ENCODE measurements at places on chromosomes 13 and 19.
A peak's percentile ranks its signal among the peaks of the same experiment; 100 is the strongest.

DNA sequence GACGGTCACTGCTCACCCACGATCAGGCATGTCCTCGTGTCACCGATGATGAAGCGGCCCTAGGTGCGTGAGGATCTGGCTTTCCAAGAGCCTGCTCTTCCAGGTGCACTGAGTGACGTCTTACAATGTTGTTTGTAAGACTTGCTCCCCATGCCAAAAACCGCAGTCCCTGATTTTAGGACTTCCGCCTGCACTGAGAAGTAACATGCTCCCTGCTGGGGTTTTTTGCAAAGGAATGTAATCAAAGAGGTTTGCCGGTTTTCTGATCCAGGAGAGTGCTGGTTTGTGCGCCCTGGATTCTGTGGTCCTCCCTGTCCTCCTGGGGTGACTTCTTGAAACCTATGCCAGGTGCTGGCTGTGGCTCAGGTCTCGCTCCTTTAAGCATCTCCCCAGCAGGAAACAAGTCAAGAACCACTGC is 38.8 kb downstream of the MYO9B start:
- DNase-seq: no peak

- DNase-seq: no peak
These were observed 119.2 kb upstream of the MLNR start for GRCh38 chr13:49100637-49101570.

GRCh38 chr19:1907563-1908363 is 2.6 kb downstream of the ADAT3 start:
- DNase-seq: no peak

GRCh38 chr19:18464646-18465045 is 26.7 kb upstream of the ISYNA1 start:
- DNase-seq: no peak

- peak; percentile 40 for DNase-seq
These were observed 49.0 kb upstream of the ZNF780A start for GRCh38 chr19:40139533-40140287.

- DNase-seq: peak; percentile 6
These were observed 32.5 kb downstream of the ZNF567 start for GRCh38 chr19:36719687-36720556.

DNA sequence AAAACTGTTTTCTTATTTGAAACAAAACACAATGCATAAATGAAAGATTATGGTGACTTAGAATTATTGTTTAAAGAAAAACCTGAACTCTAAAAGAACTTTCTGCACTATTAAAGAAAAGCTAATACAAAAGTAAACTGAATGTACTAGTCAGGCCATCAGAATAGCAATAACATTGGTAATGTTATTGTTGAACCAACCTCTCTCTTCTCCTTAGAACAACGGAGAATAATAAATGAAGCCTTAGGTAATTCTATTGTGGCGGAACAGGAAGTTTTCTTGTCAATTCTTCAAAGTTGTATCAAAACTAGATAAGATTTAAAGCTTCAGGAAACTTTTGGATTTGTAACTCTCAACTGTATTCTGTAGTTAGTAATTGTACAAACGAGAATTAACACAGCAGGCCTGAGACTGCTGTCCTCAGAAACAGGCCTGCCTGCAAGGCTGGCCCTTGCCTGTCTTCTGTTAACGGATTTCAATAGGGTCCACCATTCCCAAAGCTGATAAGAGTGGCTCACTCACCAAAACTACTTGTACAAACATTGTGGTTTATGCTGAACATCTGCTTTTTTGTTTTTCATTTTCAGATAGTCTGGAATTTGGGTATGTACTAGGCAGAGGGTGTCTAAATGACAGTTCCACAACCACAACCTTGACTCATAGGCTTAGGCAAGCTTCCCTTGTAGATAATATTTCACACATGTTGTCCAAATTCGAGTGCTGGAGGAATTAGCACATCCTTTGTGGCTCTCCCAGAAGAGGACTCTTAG is 825.8 kb downstream of the GPC5 start:
- peak; percentile 92 for DNase-seq

- DNase-seq: peak; percentile 99
These were observed 1.4 kb upstream of the RAVER1 start for GRCh38 chr19:10334588-10335351.

- DNase-seq: no peak
These were observed 36.8 kb downstream of the CAB39L start for GRCh38 chr13:49407068-49407467.

DNA sequence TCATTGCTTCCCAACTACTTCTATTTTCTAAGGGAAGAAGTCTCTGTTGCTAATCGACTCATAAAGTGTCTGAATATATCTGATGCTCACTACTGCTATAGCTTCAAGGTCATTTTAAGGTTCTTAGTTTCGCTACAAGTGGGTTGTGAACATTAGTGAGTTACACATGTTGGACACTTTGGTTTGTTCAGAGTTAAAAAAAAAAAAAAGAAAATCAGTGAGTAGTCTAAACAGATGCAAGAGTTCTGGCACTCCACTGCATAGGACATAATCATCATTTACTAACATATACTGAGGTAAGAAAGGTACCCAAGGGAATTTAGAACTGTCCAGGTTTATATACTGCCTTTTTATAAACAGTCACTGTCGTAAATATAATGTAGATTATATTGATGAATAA is 108.8 kb downstream of the KLF12 start:
- no peak for DNase-seq

- peak; percentile 78 for DNase-seq
These were observed 2.6 kb downstream of the SULT2B1 start for GRCh38 chr19:48554385-48555091.

- DNase-seq: no peak
These were observed 96.8 kb downstream of the KDM4B start for GRCh38 chr19:5065663-5066093.

DNA sequence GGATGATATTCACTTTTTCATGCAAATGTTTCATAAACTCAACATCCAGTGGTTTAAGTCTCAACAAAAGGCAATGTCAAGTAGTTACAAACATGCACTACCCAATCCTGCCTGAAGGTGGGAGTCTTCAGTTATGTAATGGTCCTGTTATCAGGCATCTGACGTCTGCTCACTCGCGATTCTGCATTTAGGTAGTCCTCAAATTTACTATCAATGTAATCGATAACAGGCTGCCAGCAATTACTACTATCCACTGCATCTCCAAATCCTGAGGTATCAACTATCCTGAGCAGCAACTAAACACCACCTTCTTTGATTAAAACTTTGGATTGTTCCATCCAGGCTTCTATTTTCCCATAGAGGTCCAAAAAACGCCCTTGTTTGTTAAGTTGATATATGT is 51.2 kb downstream of the NLRP12 start:
- DNase-seq: peak; percentile 66

GRCh38 chr13:113046883-113047244 is 58.7 kb upstream of the F7 start:
- DNase-seq: no peak

DNA sequence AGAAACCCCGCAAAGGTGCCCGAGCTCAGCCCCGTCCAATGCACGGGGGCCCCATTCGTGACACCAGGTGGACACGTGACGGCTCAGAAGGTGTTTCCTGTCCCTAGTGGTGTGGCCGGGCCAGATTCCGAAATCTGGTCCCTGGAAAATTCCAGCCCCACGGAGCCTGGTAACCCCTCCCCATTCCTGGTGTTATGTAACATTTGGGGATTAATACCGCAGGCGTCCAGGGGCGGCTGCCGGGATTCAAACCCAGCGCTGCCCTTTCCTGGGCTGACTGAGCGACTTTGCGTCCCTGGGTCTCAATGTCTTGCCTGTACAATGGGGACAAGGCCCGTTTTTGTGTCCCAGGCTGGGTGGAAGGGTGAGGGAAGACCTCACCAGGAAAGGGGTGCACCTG is 1.0 kb upstream of the PLK5 start:
- no peak for DNase-seq

DNA sequence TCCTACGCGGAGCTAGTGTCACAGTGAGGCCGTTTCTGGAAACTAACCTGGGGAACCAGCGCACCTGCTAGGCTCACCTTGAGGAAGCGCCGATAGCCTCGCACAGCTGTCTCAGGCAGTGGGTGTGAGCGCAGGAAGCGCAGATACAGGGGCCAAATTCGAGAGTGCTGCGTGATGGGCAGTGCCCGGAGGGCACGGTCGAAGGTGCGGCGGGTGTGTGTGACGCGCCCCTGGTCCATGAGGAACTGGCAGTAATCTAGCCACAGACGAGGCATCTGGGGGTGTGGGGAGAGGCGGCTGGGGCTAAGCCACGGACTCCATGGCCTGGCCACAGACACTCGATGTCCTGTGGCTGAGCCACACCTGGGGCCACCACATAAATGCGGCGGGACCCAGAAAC is 2.2 kb downstream of the XAB2 start:
- no peak for DNase-seq

GRCh38 chr19:53907193-53907581 is 1.9 kb upstream of the CACNG7 start:
- no peak for DNase-seq

DNA sequence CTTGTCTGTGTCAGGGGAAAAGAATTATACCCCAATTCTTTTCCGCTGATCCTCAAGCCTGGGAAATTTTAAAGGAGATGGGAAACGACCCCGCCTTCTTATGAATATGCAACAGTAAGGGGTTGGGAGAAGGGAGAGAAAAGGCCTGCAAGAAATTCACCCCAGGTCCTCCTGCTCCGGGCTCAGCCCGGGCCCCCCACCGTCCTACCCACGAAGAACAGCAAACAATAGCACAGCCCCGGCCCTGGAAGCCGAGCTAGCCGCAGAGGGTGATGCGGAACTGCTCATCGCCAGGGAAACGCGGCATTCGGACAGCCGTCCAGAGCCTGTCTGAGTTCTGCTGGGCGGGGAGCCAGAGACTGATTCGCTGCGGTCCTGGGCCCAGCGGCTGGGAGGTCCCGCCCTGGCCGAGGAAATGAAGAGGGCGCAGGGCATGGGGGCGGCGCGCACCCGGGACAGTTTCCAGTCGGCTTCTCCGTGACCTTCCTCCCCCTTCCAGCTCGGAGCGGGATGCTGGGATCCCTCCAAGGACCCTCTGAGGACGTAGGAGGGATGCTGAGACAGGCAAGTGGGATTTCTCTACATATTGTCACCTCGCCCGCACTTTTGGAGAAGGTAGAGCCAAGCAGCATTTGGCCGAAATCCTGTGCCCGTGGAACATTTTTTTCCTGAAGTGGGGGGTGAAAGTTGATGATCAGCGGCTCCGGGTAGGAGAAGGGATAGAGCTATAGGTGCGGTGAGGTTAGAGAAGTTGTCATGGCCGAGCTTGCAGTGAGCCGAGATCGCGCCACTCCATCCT is 82.3 kb upstream of the C1QTNF9B start:
- DNase-seq: peak; percentile 71

- peak; percentile 71 for DNase-seq
These were observed 26.3 kb downstream of the SIPA1L3 start for GRCh38 chr19:37932985-37933936.

- no peak for DNase-seq
These were observed 868.9 kb upstream of the SLC10A2 start for GRCh38 chr13:103935117-103935516.

DNA sequence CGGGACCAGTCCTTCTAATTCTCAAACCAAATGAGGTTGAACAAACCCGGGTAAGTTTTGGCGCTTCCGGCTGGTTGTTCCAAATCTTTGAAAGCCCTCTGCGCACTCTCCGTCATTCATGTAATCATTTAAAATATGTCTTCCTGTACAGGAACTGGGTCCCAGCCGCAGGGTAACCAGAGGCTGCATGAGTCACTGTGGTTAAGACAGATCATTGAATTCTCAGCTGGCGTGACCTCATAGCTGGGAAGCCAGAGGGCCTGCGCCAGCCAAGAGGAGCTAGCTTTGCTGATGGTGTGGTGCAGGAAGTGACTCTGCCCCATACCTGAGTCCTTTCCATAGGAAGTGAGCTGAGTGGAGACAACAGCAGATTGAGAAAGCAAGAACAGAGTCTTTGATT is 135.2 kb downstream of the TSHZ3 start:
- DNase-seq: peak; percentile 87

DNA sequence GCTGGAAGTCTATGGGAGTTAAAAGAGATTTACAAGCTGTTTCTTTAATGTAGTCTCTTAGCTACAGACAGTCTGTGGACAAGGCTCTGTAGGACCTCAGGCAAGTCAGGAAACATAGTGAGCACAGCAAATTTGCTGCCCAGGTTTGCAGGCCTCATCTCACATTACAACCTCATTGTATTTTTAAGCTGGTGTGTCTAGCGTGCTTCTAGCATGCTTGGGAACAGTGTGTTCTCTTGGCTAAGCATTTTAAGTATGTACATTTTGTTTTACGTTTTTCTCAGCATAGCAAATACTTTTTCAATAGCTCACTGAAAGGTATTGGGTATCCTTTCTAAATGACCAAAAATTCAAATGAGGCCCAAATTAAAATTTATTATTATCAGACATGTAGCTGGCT is 113.2 kb downstream of the STARD13 start:
- no peak for DNase-seq

GRCh38 chr13:62779161-62779560 is 1363.5 kb upstream of the PCDH20 start:
- no peak for DNase-seq

GRCh38 chr19:50330365-50331078 is 1.3 kb upstream of the KCNC3 start:
- DNase-seq: peak; percentile 79

- DNase-seq: no peak
These were observed 25.2 kb upstream of the ZNF845 start for GRCh38 chr19:53308339-53308811.

- DNase-seq: no peak
These were observed 13.6 kb downstream of the UBAC2 start for GRCh38 chr13:99214232-99214631.

GRCh38 chr19:46515879-46516350 is 20.2 kb upstream of the PNMA8B start:
- peak; percentile 80 for DNase-seq

DNA sequence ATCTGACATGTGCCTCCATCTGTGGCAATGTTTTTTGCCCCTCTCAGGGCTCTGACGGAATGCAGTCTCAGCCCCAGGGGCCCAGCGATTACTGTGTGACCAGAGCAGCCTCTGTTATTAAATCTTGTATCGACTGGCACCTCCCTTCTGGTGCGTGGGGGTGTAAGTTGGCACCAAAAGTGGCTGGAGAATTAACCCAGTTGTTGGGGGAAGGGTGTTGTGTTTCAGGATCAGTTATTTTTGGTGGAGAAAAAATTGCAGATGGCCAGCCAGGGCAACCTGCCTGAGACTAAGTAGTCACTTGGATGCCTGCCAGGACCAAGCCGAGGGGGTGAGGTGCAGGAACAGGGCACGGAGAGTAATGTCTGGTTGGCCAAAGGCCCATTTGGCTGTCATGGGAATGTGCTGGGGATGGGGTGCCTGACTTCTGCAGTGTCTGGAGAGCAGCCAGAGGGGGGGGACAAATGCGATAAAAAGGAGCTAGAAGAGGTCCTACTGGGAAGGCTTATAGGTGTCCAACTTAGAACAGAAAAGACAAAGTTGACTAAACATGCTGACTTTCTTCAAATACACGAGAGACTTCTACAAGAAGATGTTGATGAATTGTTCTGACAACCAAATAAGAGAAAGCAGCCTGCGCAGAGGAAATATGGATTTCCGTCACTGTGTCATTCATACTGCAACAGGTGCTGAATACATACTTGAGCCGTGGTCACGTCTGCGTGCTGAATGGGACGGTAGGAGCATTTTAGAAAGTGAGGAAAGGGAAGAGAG is 69.8 kb downstream of the SIAH3 start:
- DNase-seq: no peak

GRCh38 chr13:37488726-37489125 is 109.8 kb downstream of the POSTN start:
- no peak for DNase-seq

- DNase-seq: no peak
These were observed 488.8 kb downstream of the KCTD12 start for GRCh38 chr13:76397413-76397812.

- no peak for DNase-seq
These were observed 20.9 kb upstream of the KLF2 start for GRCh38 chr19:16303755-16304154.
